Left lung (tissue), 14 donors: ENCODE measurements at places on chromosomes 4 and X. TPM values are rescaled to one million over a fixed set of nuclear protein-coding genes. Genes with fewer than 3 reads are reported as not detected.

GPR173 gene
- 14.7 TPM for polyA plus RNA-seq

CXCL10 gene
- polyA plus RNA-seq = 1.5 TPM

IBSP gene
- 0.41 TPM for polyA plus RNA-seq

IDH3G gene
- polyA plus RNA-seq = 62.6 TPM

ANK2 gene
- 24.0 TPM for polyA plus RNA-seq

ATP6AP2 gene
- polyA plus RNA-seq = 118 TPM

CCSER1 gene
- polyA plus RNA-seq = 3.5 TPM

DOK7 gene
- 1.2 TPM for polyA plus RNA-seq

MOSPD2 gene
- polyA plus RNA-seq = 19.3 TPM

PCGF3 gene
- 90.2 TPM for polyA plus RNA-seq

DCAF8L1 gene
- not detected for polyA plus RNA-seq

KLHL2 gene
- 17.0 TPM for polyA plus RNA-seq

PALLD gene
- 80.4 TPM for polyA plus RNA-seq

PPEF2 gene
- not detected for polyA plus RNA-seq

TMEM35A gene
- 12.1 TPM for polyA plus RNA-seq

HAND2 gene
- 0.20 TPM for polyA plus RNA-seq

DOCK11 gene
- 15.6 TPM for polyA plus RNA-seq

MAGEA3 gene
- polyA plus RNA-seq = not detected
